Keratinocyte (primary cell): ENCODE measurements at places on chromosomes 1 and 21. TPM values are rescaled to one million over a fixed set of nuclear protein-coding genes. Genes with fewer than 3 reads are reported as not detected.

DNA sequence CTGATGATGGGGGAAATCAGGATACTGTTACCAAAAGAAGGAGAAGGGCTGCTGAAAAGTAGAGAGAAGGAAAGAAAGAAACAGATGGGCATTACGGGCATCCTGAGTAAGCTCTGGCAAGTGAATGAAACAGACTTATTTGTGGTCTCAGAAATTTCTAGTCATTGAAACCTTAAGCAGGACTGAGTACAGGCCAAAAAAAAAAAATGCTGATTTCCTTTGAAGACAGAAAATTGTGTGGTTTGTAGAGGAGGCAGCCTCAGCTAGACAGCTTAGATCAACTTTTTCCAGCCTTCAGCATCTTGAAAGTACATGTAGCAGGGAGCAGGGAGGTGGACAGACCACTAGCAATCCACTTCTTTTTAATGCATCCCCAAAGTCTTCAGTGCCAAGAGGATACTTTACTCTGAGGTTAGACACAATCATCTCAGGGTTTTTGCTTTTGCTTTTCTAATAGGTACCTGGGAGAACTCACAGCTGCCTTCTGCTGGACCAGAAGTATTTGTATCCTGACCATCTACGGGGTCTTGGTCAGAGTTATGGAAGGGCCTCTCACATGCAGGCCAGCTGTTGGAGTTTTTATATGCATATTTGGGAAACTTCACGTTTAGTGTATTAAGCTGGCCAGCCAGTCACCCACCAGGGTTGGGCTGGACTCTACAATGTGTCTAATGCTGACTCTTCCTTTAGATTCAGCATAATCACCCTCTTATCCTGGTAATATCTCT lies 10.6 kb upstream of the CAPZB start:
- no peak overlapping the region for H3K27ac ChIP-seq
- H3K4me3 ChIP-seq, result no peak overlapping the region
- no peaks in the 10 kb centered on the region for H3K36me3 ChIP-seq
- H3K27me3 ChIP-seq, result no peaks in the 10 kb centered on the region

- H3K4me3 ChIP-seq, result no peak overlapping the region
- H3K36me3 ChIP-seq, result no peaks in the 10 kb centered on the region
- H3K27me3 ChIP-seq, result no peaks in the 10 kb centered on the region
- H3K27ac ChIP-seq, result peak overlapping the region; percentile 11
Observed at GRCh38 chr21:36783612-36784374, 84.9 kb downstream of the SIM2 start.

GRCh38 chr1:46595127-46595526 lies 8.9 kb downstream of the MKNK1 start:
- H3K27me3 ChIP-seq, result no peaks in the 10 kb centered on the region
- peaks cover 14% of the 10 kb centered on the region for H3K36me3 ChIP-seq
- H3K4me1 ChIP-seq, result no peaks in the 10 kb centered on the region
- no peak for DNase-seq

DNA sequence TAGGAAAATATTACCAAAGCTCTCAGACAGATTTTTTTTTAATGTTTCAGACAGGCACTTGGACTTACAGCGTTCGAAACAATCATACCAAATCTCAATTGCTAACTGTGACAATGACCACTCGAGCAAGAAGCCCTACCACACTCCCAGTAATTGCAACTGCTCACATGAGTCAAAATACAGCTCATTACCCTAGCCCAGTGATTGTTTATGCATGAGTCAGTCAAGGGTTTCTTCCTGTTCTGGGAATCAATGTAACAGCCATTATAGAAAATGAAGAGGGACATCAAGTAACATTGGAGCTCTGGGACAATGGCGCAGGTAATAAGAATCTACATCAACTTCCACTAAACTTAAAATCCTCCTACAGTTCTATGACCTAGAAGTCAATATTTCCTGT lies 56.1 kb upstream of the SH3GLB1 start:
- H3K27ac ChIP-seq, result no peak overlapping the region
- H3K27me3 ChIP-seq, result no peaks in the 10 kb centered on the region
- no peak overlapping the region for H3K4me3 ChIP-seq

DNA sequence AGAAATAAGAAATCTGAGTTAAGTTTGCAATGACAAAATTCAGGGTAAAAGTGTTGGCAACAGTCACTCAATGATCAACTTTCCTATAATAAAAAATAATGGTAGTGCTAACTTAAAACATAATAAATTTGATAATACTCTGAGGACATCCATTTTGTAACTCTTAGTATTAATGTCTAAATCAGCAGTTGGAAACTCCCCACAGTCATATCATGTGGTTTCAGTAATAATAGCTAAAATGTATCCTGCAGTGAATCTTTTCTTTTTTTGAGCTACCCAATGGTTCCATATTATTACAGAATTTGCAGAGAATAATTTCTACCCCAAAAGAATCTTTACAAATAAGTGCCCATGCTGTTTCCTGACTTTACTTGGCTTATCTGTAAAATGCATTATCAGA lies 286.7 kb downstream of the PTPRC start:
- H3K27ac ChIP-seq, result no peak overlapping the region
- peaks cover 10% of the 10 kb centered on the region for H3K4me1 ChIP-seq
- no peak overlapping the region for H3K4me3 ChIP-seq
- no peaks in the 10 kb centered on the region for H3K27me3 ChIP-seq
- DNase-seq, result no peak

- H3K27me3 ChIP-seq, result no peaks in the 10 kb centered on the region
- H3K27ac ChIP-seq, result no peak overlapping the region
- H3K4me3 ChIP-seq, result no peak overlapping the region
- H3K4me1 ChIP-seq, result no peaks in the 10 kb centered on the region
Observed at GRCh38 chr1:30044656-30045144, 678.7 kb downstream of the MATN1 start.

DNA sequence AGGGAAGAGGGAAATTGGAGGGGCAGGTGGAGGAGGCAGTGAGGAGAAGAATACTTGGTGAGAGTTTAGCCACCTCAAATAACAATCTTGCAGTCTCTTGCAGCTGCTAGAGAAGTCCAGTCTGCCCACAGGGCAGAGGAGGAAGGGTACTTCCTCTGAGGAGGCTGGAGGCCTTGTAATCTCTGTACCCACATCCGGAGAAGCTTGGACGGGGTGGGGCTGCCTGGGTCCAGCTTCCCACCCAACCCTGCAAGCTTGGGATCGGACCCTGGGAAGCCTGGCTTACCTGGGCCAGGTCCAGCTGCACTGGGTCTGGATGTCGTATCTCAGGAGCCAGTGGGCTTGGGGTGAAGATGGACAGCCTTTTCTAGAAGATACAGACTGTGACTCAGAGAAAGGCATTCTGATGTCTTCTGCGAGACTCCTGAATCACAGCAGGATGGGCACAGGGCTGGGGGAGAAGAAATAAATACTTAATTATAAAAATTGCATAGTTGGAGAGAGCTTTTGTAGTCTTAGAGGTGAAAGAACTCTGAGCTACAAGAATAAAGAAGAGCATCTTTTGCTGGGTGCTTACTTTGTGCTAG lies 111.8 kb upstream of the JUN start:
- H3K4me3 ChIP-seq, result no peak overlapping the region
- no peak overlapping the region for H3K27ac ChIP-seq
- H3K27me3 ChIP-seq, result no peaks in the 10 kb centered on the region

DNA sequence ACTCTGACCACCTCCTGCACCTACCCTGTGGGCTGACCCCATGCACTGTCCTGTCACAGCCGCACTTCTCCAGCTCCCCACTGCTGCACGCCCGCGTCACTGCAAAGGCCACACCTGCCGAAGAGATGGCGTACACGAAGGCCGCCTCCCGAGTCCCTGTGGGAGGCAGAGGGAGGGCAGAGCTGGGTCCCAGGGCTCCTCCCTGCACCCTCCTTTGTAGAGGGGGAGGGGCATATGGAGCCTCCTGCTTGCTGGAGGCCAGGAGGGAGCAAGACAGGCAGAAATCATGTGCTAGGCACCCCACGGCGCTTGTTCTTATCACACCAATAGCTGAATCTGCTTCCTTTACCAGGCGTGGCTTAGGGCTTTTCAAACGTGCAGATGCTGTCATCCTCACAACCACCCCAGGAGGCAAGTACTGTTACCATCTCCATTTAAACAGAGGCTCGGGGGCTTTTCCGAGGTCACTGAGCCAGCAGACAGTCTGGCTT lies 21.4 kb downstream of the WNT4 start:
- no peaks in the 10 kb centered on the region for H3K27me3 ChIP-seq
- H3K4me3 ChIP-seq, result no peak overlapping the region
- peaks cover 6% of the 10 kb centered on the region for H3K36me3 ChIP-seq
- DNase-seq, result no peak
- H3K4me1 ChIP-seq, result peaks cover 4% of the 10 kb centered on the region

DNA sequence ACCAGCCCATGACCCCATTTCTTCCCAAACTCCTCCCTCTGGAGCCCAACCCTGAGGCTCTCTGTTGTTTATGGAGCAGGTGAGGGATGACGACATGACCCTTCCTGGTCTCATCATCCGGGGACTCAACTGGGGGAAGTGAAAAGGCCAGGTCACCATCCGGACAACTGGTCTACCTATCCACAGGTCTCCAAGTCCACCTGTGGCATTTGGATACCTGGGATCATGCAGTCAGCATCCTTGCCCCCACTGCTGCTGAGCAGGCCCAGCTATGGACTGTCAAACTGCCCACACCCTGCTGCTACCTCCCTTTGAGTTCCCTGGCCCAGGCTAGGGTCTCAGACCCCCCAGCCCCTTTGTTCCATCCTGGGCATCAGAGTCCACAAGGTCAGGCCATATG lies 60.0 kb upstream of the LAPTM5 start:
- H3K27me3 ChIP-seq, result peaks cover 71% of the 10 kb centered on the region
- no peak overlapping the region for H3K27ac ChIP-seq
- H3K4me1 ChIP-seq, result peaks cover 10% of the 10 kb centered on the region
- no peak overlapping the region for H3K4me3 ChIP-seq
- H3K36me3 ChIP-seq, result no peaks in the 10 kb centered on the region
- no peak for DNase-seq

- no peak for DNase-seq
- no peaks in the 10 kb centered on the region for H3K36me3 ChIP-seq
- H3K27ac ChIP-seq, result no peak overlapping the region
- no peaks in the 10 kb centered on the region for H3K27me3 ChIP-seq
- H3K4me3 ChIP-seq, result no peak overlapping the region
Observed at GRCh38 chr1:89484092-89485038, 40.3 kb upstream of the LRRC8B start.

- H3K27me3 ChIP-seq, result no peaks in the 10 kb centered on the region
- no peaks in the 10 kb centered on the region for H3K36me3 ChIP-seq
- no peak for DNase-seq
- peaks cover 2% of the 10 kb centered on the region for H3K4me1 ChIP-seq
- H3K4me3 ChIP-seq, result no peak overlapping the region
- H3K27ac ChIP-seq, result no peak overlapping the region
Observed at GRCh38 chr21:38380481-38381137, 117.7 kb downstream of the ERG start.

GRCh38 chr1:113147073-113147625 lies 74.2 kb downstream of the LRIG2 start:
- H3K4me3 ChIP-seq, result no peak overlapping the region
- H3K27me3 ChIP-seq, result no peaks in the 10 kb centered on the region
- peaks cover 5% of the 10 kb centered on the region for H3K4me1 ChIP-seq
- H3K27ac ChIP-seq, result no peak overlapping the region
- DNase-seq, result no peak

Gene LCE6A
- polyA plus RNA-seq, result 0.32 to 1.2 TPM (median 0.60 TPM) in 3 replicates

Gene OR14I1
- not detected in 3 replicates for polyA plus RNA-seq

Gene CHRM3
- polyA plus RNA-seq, result under 0.01 TPM in 1 of 3 replicates, not detected in the others

Gene TNFRSF8
- polyA plus RNA-seq, result 0.02 to 0.09 TPM (median 0.03 TPM) in 3 replicates
